ENCODE measurements at places on chromosomes 7 and 10. TPM values are rescaled to one million over a fixed set of nuclear protein-coding genes. Genes with fewer than 3 reads are reported as not detected.

Gene ITIH5
- polyA plus RNA-seq: 0.05 TPM

DNA sequence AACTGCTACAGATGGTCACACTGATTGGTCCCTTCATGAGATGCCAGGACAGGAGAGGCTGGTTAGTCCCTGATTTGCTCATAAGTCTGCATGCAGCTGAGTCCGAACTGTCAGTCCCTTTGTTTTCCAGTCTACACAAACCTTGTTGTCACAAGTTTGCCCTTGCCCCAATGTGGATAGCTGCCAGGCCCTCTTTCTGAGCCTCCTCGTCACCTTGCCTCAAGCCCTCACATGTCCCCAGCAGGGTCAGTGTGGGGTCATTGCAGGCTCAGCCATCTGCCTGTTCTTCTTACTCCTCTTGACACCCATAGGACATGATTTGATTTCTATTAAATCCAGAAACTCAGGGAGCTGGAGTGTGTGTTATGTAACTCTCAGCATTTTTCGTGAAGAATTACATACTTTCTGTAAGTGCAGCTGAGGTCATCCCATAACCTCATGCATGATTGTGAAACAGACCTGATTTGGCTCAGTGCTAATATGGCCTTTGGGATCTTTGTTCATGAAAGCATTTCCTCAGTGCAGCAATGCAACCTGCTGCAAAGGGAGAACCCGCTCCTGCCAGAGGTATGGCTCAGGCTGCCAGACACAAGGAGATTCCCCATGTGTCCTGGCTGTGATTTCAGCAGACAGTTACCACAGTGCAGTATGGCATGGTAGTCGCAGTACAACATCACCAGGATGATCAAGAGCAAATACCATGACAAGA is 70.0 kb upstream of the ZMIZ2 start:
- DNase-seq: no peak
- H3K4me3 ChIP-seq: no peak overlapping the region
- peaks cover 18% of the 10 kb centered on the region for H3K36me3 ChIP-seq
- peak overlapping the region; percentile 12 for H3K27ac ChIP-seq
- no peaks in the 10 kb centered on the region for H3K27me3 ChIP-seq

DNA sequence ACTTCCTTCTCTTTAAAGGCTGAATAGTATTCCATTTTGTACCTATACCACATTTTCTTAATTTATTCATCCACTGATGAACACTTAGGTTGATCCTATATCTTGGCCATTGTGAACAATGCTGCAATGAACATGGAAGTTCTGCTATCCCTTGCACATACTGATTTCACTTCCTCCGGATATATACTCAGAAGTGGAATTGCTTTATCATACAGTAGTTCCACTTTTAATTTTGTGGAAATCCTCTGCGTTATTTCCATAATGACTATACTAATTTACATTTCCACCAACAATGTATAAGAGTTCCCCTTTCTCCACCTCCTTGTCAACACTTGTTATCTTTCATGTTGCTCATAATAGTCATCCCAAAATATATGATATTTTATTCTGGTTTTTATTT is 312.6 kb downstream of the PLXDC2 start:
- DNase-seq: no peak
- H3K27ac ChIP-seq: no peak overlapping the region
- H3K36me3 ChIP-seq: no peaks in the 10 kb centered on the region
- no peaks in the 10 kb centered on the region for H3K4me1 ChIP-seq

- H3K4me3 ChIP-seq: no peak overlapping the region
- no peaks in the 10 kb centered on the region for H3K4me1 ChIP-seq
- no peak for DNase-seq
- no peak overlapping the region for H3K27ac ChIP-seq
- no peaks in the 10 kb centered on the region for H3K27me3 ChIP-seq
Measured at GRCh38 chr7:25759286-25759685, 392.7 kb upstream of the NFE2L3 start.

Gene VENTX
- not detected for polyA plus RNA-seq

DNA sequence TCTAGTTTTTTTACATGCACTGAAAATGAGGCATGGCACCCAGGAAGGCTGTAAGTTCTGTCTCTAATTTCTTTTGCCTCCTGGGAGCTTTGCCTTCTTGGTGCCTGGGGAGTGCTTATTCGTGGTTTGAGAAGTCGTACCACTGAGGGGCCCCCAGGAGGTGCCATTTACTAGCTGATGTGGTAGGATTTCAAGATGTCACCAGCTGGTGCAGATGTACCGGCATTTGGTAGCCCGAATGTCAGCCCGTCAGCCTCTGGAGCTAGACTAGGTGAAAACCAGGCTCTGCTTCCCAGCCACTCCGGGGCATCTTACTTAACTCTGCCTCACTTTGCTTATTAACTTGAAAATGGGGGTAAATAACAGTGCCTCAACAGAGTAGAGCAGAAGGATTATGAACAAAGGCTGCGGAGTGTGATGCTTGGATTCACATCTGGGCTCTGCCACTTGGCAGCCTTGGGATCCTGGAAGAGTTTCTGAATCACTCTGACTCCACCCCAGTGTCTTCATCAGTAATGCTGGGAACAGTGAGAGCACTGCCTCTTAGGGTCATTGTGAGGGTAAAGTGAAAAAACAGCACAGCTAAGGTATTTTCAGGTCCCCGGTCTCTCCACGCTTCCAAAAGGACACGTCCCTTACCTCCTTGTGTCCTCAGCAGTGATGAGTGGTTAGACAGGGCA is 31.4 kb upstream of the BTBD16 start:
- DNase-seq: no peak
- no peak overlapping the region for H3K27ac ChIP-seq
- no peaks in the 10 kb centered on the region for H3K27me3 ChIP-seq
- H3K4me1 ChIP-seq: no peaks in the 10 kb centered on the region
- H3K4me3 ChIP-seq: no peak overlapping the region

Gene PGAM2
- polyA plus RNA-seq: 1.5 TPM

Gene CYP2C19
- polyA plus RNA-seq: not detected

DNA sequence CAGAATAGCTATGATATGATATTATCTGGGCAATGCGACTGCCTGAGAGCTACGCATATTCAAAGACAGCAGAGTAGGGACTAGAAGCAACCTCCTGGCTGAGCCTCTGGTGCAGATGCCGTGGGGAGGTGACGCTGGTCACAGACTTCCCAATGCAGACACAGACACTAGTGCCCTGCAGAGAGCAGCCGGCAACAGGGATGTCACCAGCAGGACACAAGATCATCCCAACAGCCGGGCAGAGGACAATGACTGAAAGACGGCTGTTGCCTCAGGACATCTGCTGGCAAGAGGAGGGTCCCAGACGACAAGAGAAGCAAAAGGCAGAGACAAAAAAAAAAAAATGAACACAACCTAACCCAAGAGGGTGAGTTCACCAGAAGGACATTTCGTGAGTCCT is 104.6 kb downstream of the CALN1 start:
- H3K4me3 ChIP-seq: no peak overlapping the region
- no peaks in the 10 kb centered on the region for H3K4me1 ChIP-seq
- peaks cover 25% of the 10 kb centered on the region for H3K27me3 ChIP-seq

DNA sequence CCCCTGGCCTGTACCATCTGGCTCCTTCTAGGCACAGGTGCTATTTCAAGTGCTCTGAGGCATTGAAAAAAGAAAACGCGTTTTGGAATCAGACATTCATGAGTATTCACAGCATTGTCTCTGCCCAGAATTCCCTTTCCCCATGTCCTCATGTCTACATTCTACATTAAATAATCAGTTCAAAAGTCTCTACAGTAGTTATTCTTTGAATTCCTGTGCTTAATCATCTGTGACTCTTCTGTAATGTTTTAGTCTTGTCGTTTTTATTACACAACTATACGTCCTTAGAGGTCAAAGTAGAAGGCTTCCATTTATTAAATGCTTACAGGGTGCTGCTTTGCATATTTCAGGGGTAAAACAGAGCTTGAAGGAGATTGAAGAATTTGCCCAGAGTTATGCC is 95.7 kb downstream of the BICC1 start:
- H3K27ac ChIP-seq: no peak overlapping the region
- H3K4me3 ChIP-seq: no peak overlapping the region
- H3K27me3 ChIP-seq: no peaks in the 10 kb centered on the region
- H3K4me1 ChIP-seq: no peaks in the 10 kb centered on the region
- no peaks in the 10 kb centered on the region for H3K36me3 ChIP-seq

- no peaks in the 10 kb centered on the region for H3K4me1 ChIP-seq
- H3K27me3 ChIP-seq: no peaks in the 10 kb centered on the region
- H3K27ac ChIP-seq: no peak overlapping the region
- H3K4me3 ChIP-seq: no peak overlapping the region
- no peak for DNase-seq
- no peaks in the 10 kb centered on the region for H3K36me3 ChIP-seq
Measured at GRCh38 chr10:104941662-104942061, 300.6 kb downstream of the SORCS3 start.

DNA sequence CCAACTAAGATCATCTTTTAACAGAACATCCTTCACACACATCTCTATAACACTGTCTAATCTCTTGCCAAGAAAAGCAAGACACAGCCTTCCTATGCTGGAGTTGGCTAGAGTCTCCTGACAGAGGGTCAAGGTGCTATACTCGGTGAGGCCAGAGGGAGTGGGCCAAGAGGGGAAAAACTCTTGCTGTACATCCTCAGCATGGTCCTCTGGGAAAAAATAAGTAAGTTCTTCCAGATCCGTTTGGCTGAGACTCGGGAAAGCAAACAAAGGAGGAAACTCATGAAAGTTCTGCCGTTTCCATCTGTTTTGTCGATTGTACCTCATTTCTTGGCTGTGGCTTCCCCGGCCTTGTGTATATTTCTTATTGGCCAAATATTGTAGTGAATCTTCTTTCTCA is 33.9 kb downstream of the VWDE start:
- no peaks in the 10 kb centered on the region for H3K4me1 ChIP-seq
- no peak overlapping the region for H3K4me3 ChIP-seq
- H3K36me3 ChIP-seq: no peaks in the 10 kb centered on the region

DNA sequence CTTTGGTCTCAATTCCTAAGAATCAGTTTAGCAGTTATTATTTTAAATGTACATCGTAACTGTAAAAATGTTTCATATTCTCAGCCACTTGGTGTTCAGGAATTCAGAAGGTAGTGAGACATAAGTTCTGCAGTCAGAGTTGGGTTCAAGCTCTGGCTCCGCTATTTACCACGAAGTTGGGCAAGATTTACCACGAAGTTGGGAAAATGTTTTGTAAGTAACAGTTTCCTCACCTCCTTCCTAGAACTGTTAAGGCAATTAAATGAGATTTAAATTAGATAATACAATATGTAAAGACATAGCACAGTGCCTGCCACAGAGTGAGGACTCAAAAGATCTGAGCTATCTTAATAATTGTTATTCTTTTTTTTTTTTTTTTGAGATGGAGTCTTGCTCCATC is 16.3 kb upstream of the ABLIM1 start:
- H3K27me3 ChIP-seq: no peaks in the 10 kb centered on the region
- H3K36me3 ChIP-seq: no peaks in the 10 kb centered on the region
- H3K4me3 ChIP-seq: no peak overlapping the region
- no peaks in the 10 kb centered on the region for H3K4me1 ChIP-seq

- H3K36me3 ChIP-seq: peaks cover 16% of the 10 kb centered on the region
- H3K27me3 ChIP-seq: no peaks in the 10 kb centered on the region
- peak overlapping the region; percentile 100 for H3K27ac ChIP-seq
- H3K4me1 ChIP-seq: peaks cover 20% of the 10 kb centered on the region
- peak overlapping the region; percentile 99 for H3K4me3 ChIP-seq
Measured at GRCh38 chr7:143379611-143380259, 1.4 kb upstream of the ZYX start.

Gene GFRA1
- polyA plus RNA-seq: 2.6 TPM

DNA sequence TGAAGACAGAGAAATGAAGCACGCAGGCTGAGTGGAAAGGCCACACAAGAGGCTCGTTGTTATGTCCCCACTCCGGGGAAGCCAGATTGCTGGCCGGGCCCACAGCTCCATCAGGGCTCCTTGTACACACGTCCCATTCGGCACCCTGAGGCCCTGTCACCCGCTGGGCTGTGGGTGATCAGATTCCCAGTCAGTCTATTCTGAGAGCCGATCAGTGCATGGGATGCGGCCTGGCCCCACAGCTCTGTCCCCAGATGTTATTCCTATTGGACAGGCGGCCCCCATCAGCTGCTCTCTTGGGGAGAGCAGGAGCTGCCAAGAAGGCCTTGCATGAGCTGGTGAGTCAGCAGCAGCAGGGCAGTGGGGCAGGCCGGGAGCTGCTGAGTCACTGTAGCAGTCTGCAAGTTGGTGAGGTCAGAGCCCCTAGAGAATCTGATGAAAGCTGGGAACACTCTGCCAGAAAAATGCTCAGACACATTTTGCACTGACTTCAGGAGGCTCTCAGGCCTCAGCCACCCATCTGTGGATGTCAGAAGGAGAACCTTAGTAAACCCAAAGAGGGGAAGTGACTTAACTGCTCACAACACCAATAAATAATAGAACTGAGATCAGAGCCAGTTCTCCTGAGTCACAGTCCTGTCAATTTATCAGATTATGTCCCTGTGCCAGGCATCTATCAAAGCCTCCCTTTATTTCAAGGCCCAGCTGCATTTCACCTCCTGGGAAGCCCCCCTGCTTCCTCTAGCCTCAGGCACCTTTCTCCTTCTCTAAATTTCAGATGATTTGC is 9.4 kb upstream of the PSAP start:
- H3K27ac ChIP-seq: peak overlapping the region; percentile 99
- H3K36me3 ChIP-seq: no peaks in the 10 kb centered on the region
- peak; percentile 70 for DNase-seq
- no peak overlapping the region for H3K4me3 ChIP-seq

- H3K4me3 ChIP-seq: no peak overlapping the region
- H3K36me3 ChIP-seq: no peaks in the 10 kb centered on the region
- H3K4me1 ChIP-seq: no peaks in the 10 kb centered on the region
- H3K27me3 ChIP-seq: no peaks in the 10 kb centered on the region
- no peak for DNase-seq
- H3K27ac ChIP-seq: no peak overlapping the region
Measured at GRCh38 chr7:148975896-148976295, 52.4 kb downstream of the PDIA4 start.

DNA sequence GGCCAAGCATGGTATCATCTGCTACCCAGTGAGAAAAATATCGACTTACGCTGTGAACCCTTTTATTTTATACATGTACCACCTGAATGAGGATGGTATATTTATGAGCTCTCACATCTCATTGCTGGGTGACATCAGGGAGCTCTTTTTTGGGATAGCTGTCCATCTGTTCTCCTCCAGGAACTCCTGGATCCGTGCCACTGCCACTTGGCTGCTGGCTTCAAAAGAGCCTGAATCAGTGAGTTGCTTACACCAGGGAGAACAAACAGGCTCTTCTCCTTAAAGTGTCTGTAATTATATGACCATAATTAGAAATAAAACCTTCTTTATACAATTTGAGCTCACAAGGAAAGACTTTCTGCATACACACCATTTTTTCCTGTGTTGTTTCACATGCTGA is 106.2 kb downstream of the KAT6B start:
- H3K36me3 ChIP-seq: no peaks in the 10 kb centered on the region
- H3K4me3 ChIP-seq: no peak overlapping the region
- no peaks in the 10 kb centered on the region for H3K27me3 ChIP-seq
- no peak overlapping the region for H3K27ac ChIP-seq

Gene SPOCK2
- polyA plus RNA-seq: 0.18 TPM

DNA sequence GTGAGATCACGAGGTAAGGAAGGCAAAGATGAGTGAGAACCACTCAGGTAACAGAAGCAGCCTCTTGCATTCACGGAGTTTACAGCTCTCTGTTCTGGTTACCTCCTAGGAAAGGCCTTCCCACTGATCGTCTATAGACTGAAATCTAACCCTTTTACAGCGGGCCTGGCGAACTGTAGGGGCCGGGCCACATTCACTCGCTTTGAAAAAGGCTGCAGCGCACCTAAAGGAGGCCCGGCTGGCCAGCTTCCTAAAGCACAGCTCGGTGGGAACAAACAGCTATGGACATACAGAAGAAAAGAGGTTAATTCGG is 565 bp downstream of the ATP5MK start:
- H3K4me3 ChIP-seq: peak overlapping the region; percentile 99
- H3K4me1 ChIP-seq: peaks cover 13% of the 10 kb centered on the region
- peaks cover 59% of the 10 kb centered on the region for H3K36me3 ChIP-seq
- no peak for DNase-seq

Measured in SK-N-SH (cell line).